ENCODE measurements at places on chromosomes 7 and 10. TPM values are rescaled to one million over a fixed set of nuclear protein-coding genes. Genes with fewer than 3 reads are reported as not detected.

Gene C10orf53
- not detected for total RNA-seq

Gene GPR15LG
- total RNA-seq, result 467 TPM

Gene PTCD1
- total RNA-seq, result 6.6 TPM

Gene SAMD9L
- total RNA-seq, result 16.9 TPM

Gene ANKMY2
- total RNA-seq, result 22.8 TPM
